ENCODE measurements at places on chromosomes 11 and 22. TPM values are rescaled to one million over a fixed set of nuclear protein-coding genes. Genes with fewer than 3 reads are reported as not detected.

The ACR gene
- not detected for total RNA-seq

The TSPAN32 gene
- total RNA-seq = 39.7 TPM

The OR8K3 gene
- total RNA-seq = not detected

The OR4D9 gene
- total RNA-seq = not detected

The ANO9 gene
- total RNA-seq = 72.6 TPM

The DBX1 gene
- not detected for total RNA-seq

The CDC42BPG gene
- 0.61 TPM for total RNA-seq

The IGLL1 gene
- total RNA-seq = not detected

The SLN gene
- not detected for total RNA-seq

The MN1 gene
- total RNA-seq = 0.13 TPM

The OSBP2 gene
- total RNA-seq = 0.55 TPM

The OR56A1 gene
- total RNA-seq = not detected

The RTN4RL2 gene
- 0.57 TPM for total RNA-seq

The CCDC116 gene
- 0.66 TPM for total RNA-seq

The TBX10 gene
- total RNA-seq = not detected

The PTPRCAP gene
- 445 TPM for total RNA-seq

The IGSF22 gene
- not detected for total RNA-seq

The RHOG gene
- 173 TPM for total RNA-seq

The SHANK2 gene
- total RNA-seq = not detected

The OR51B2 gene
- not detected for total RNA-seq

The CCDC81 gene
- 0.42 TPM for total RNA-seq

The CRYBB3 gene
- total RNA-seq = not detected

The THAP7 gene
- total RNA-seq = 32.0 TPM

Measured in activated CD8-positive, alpha-beta T cell treated with anti-CD3 and anti-CD28 coated beads, Interleukin-2, amount 10 ng/mL, durations not matched to agents 7 days and 5 days (primary cell).